ENCODE measurements at places on chromosomes 1 and 21.
A peak's percentile ranks its signal among the peaks of the same experiment; 100 is the strongest.

- no peak for DNase-seq
Observed at GRCh38 chr1:172137703-172138454, 282.6 kb upstream of the C1orf105 start.

GRCh38 chr1:115753361-115753760 is 15.2 kb downstream of the CASQ2 start:
- DNase-seq: no peak

DNA sequence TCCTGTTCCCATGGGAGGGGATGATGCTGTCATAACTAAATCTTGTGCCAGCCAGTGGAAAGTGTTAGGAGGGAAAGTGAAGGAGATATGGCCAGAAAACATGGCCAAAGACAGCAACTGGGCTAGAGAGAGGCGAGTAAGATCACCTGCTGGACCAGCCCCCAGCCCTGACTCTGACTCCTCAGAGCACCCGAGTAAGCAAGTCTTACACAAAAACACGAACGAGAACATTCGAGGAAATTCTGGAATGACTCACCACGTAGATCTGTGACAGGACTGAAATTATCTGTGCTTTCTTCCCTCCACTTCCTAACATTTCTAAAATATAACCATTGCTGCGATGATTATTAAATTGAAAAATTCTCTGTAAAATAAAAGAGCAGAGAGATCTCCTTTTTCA is 9.2 kb downstream of the ZNF496 start:
- no peak for DNase-seq

DNA sequence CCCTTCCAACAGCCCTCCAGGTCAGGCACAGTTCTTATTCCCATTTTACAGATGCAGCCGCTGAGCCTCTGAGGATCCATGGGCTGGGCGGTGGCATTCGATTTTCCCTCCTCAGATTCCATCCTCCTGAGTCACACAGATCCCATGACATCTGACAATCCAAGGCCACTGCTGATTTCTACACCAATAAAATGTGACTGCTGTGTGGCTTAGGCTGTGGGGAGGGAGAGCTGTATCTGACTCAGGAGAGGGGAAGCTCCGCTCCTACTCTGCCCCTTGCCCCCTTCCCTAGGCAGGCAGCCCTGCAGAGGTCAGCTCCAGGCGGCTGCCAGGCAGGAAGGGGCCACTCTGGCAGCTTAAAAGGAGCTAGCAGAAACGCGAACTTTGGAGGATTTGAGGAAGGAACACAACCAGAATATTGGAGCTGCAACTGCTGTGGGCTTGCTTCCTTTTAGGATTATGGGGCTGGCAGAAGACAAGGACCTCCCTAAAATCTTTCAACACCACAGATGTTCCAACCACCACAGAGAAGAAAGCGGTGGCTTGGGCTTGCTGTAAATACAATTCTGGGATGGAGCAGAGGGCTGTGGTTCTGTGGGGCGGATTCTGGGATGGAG is 50.0 kb downstream of the MRPL37 start:
- DNase-seq: no peak

DNA sequence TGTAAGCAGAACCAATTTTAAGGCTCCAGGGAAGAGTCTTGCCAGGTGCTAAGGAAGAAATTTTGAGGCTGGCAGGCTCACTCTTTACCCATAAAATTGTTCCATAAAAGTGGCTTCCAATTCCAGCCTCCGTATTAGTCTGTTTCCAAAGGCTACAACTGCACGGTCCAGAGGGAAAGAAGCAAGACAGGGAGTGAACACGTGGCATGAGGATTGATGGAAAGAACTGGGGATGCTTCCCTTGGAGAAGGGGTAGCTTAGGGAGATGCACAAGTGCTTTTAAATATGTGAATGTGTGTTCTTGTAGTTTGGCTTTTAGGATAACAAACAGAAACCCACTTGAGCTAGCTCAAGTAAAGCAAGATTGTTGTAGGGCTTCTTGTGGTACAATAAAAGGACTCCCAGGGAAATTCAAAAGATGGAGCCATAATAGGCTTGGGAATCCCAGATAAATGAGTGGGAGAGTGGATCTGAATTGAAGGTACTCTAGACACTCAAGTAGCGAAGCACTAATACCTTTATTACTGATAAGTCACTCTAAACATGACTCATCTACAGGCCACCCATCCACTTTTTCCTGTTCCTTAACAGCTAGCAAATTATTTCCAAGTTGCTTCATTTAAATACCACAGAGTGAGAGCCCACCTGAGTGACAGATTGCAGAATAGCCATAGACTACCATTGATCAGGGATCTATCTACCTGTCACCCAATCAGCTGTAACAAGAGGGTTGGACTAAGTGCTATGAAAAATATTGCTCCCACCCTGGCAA is 34.8 kb upstream of the NPL start:
- no peak for DNase-seq

DNA sequence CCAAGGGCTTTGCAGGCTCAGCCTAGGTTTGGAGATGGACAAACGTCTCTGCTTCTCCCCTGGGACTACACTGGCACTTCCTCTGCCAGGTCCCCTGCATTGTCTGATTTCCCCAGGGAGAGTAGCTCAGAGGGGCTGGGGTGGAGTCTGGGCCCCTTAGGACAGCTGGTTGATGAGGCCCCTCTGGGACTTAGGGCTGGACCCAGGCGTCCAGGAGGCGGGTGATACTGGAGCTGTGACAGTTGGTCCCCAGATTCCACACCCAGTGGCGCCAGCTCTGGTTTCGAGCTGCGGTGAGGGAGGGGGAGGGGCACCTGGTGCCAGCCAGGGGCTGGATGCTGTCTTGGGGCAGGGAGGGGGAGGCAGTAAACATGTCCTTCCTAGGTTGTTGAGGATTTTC is 7.4 kb upstream of the MEX3A start:
- DNase-seq: no peak

DNA sequence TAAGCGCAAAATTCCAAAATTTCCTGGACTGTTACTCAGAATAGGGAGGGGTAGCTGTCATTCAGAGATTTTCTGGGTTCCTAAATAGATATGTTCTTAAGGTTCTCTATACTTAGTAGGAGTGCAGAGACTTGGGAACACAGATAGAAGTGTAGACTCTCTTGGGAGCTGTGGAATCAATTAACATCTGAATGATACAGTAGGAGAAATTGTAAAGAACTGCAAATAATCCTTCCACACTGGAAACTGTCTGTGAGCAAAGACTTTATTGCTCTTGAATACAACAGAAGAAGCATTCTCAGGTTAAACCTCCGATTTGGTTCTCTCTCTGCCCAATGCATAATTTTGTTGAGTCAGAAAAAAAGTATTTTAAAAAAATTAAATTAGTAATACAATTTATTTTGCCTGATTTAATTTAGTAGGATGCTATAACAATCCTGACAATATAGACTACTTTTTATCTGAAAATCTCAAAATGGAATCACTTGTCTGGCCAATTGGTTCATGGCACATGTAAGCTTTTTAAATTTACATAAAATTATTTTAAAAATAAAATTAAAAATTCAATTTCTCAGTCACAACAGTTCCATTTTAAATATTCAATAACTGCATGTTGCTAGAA is 1754.3 kb downstream of the PLA2G4A start:
- no peak for DNase-seq

DNA sequence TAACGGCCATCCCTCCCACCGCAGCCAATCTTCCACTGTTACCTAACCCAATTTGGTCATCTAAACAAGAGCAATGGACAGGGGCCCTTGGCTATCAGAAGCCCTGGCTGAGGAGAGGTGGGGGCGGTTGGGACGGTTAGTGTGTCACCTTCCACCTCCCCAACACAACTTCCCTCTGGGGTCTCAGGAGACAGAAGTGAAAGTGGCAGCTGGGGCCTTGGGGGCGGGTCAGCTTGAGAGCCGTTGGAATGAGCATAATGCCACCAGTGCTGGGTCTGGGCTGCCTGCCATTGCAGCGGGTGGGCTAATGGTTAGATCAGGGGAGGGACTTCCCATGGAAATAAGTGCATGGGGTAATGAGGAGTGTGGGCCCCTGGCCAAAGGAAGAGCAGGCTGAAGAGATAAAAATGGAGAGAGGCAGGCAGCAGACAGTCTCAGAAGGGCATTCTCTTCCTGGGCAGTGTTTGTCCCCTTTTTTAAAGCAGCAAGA is 7.9 kb downstream of the MEF2D start:
- DNase-seq: no peak

- DNase-seq: no peak
Observed at GRCh38 chr1:183168308-183168707, 17.8 kb upstream of the LAMC2 start.

GRCh38 chr1:61362351-61362750 is 280.0 kb downstream of the NFIA start:
- no peak for DNase-seq

DNA sequence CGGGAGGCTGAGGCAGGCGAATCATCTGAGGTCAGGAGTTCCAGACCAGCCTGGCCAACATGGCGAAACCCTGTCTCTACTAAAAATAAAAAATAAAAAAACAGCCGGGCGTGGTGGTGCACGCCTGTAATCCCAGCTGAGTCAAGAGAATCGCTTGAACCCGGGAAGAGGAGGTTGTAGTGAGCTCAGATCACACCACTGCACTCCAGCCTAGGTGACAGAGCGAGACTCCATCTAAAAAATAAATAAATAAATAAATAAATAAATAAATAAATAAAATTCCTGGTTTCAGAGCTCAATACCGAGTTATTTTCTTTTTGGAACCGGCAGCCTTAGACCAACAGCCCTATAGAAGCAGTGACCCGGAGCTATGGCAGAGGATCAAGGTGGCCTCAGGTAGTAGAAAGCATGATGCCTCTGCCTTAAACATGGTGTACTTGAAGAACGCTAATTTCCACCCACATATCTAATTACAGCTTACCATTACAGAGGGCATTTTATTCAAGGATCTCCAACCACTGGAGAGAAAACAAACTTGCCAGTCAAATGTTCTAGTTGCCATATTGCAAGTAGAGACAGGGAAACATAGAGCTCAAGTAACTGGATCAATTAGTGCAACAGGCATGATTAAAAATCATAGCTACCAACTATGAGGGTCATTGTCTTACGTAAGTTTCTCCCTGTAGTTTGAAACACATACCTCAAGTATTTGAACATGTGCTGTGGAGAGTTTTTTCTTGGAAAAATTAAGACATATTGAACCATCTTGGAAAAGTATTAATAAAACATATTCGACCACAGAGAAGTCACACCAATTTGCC is 2.0 kb upstream of the ENAH start:
- no peak for DNase-seq

GRCh38 chr1:227893300-227893948 is 54.3 kb downstream of the WNT9A start:
- DNase-seq: no peak

DNA sequence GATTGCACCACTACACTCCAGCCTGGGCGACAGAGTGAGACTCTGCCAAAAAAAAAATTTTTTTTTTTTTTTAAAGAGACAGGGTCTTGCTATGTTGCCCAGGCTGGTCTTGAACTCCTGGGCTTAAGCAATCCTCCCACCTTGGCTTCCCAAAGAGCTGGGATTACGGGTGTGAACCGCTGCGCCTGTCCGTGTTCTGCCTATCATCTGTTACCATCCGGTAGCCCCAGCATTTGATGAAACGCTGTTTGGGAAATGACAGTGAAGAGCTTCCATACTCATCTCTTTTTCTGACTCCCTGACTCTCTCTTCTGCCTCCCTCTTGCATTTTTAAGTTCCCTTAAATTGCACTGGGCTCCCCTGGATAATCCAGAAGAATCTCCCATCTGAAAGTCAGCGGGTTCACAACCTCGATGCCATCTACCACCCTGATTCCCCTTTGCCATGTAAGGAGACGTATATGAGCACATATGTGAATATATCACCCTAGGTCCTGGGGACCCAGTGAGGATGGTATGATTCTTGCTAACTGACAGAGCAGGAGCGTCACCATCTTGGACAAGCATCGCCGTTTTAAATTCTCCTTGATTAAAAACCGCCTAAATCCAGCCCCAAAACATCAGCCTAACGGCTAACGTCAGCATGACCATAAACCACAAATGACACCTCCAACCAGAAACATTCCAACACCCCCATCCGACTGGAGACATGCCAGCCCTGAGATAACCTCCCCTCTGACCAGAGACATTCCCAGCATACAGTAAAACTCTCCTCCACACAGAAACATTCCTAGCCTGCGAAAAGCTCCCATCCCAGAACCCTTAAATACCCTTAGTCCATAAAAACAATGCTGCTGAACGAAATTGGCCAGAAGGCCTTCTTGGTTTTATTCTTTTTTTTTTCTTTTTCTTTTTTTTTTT is 12.4 kb downstream of the TNFRSF8 start:
- no peak for DNase-seq

DNA sequence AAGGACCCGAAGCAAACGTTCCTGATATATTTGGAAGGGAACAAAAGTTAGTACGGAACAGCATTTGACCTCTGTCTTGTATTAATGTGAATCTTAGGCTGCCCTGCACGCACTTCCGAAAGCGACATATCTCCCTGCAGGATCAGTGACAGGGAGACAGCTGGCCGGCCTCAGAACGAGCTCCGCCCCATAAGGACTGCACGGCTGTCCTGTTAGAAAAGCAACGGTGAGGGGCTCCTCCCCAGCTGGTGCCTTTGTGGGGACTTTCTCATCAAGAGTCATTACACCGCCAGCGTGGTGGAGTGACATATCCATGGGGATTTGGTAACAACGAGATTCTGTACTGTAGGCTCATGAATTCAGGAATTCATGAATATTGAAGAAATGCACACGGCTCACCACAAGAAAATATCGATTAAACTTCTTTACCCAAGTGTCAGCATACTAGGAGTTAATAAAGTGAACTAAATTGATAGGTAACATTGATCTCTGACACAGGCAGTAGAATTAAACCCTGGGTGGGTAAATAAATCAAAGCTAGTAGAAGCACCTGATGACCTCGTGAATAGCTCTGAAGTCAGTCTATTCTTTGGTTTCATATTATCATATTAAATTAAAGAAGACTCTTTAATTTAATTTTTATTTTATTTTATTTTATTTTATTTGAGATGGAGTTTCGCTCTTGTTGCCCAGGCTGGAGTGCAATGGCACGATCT is 8.1 kb upstream of the GREM2 start:
- DNase-seq: no peak

- no peak for DNase-seq
Observed at GRCh38 chr1:111538343-111539025, 35.1 kb upstream of the ADORA3 start.

DNA sequence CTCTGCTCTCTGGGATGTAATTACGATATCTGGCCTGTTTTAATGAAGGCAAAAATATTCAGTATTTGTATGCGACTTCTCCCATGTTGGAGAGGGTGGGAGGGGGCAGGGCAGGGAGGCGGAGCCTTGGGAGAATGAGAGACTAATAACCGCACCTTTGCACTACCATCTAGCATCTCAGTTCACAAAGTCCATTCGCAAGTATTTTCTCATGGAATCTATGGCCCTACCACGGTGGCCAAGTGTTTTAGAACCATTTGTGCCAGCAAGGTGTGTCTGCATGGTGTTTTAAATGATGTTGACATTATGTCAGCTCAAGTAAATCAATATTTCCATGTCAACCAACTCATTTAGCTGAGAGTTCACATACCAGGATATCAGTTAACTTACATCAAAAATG is 14.3 kb upstream of the BLACAT1 start:
- DNase-seq: no peak

- peak; percentile 33 for DNase-seq
Observed at GRCh38 chr1:156797212-156797871, 19.3 kb downstream of the SH2D2A start.

Measured in stimulated activated CD8-positive, alpha-beta memory T cell treated with anti-CD3 and anti-CD28 coated beads, Interleukin-2, amount 100 ng/mL, for 1 hour (primary cell).